ENCODE measurements at places on chromosomes 3 and 15.

- no peak for DNase-seq
Observed at GRCh38 chr3:161342629-161343028, 28.7 kb downstream of the SPTSSB start.

- DNase-seq = no peak
Observed at GRCh38 chr15:43789409-43789808, 2.7 kb upstream of the SERF2 start.

DNA sequence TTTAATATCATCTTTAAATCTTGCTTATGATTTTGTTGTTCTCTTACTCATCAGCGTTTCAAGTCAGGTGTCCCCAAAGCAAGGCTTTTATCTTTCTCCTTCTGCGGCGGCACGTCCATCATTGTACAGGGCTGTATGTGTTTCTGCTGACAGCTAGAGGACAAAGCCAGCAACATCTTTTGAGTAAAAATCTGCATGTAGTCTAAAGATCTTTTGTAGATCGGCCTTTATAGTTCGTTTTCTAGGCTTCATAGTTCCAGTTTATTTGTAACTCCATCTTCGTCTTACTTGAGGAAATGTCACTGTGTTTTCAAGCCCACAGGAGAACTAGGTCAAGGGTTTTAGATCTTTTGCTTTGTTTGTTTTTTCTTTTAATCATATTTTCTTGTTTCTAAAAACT, 211.4 kb upstream of the TOPAZ1 start:
- no peak for DNase-seq

DNA sequence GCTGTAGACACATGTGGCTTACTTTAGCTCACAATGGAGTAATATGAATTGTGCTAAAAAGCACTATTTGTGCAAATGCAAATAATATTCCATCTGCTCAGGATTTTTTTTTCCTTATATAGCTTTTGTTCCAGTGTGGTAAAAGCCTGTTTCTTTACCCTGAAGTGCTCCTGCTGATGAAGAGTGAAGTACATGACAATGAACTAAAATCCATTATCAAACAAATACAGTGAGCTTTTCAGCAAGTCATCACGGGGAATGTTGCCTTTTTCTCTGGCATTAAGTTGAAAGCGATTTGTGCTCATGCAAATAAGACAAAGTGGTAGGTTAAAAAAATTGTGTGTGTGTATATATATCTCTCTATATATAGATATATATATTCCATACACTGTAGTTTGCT, 28.6 kb upstream of the CCDC39 start:
- DNase-seq = no peak

DNA sequence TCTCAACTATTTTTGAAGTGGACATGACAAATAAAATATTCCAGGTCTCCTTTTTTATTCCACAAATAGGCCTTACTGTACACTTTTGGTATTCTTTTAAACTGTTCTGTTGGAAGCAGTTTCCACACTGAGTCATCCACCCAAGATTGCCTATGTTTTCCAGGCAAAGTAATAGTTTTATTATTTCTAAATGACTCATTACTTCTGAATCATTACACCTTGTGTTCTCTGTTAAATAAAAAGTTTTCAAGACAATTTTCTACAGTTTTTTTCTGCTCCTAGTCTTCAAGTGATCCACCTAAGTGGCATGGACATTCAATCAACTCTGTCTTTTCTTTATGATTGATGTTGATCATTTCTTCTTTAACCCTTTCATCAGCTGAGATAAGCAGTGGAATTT, 26.5 kb downstream of the PPP2R3A start:
- DNase-seq = peak; percentile 96

DNA sequence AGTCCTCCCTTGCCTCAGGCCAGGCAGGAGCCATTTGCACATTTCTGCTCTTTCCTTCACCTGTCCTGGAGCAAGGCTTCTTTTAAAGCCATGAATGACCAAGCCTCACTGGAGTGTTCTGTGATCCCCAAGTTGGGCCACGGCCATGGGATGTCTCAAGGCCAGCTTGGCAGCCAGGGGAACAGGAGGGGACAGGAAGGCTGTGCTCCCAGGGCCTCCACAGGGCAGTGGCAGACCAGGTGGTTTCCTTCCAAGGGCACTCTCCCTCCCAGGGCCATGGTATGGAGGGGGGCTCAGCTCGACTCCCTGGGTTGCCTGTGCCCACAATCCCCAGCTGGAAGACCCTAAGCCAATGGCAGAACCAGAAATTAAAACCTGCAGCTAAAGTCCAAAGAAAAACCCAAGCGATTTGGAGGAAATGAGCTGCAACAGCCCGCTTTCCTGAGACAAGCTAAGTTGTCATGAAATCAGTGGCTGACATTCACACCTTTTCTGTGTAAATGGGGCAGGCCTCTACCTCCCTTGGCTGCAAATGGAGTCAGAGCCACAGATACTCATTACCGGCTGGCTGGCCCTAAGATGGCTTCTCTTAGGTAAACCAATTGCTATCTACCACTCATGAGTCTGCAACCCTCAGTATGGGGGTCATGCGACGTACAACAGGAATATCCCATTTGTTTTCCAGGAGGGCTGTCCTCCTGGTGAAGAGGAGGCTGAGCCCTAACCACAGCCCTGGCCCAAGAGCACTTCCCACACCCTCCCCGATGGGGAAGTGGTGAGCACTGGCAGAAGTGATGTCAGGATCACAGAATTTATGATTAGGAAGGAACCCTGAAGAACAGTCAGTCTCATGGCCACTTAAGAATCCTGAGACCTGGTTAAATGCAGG, 83.3 kb downstream of the SNRK start:
- no peak for DNase-seq

GRCh38 chr15:38149315-38149714, 103.3 kb upstream of the SPRED1 start:
- DNase-seq = no peak

DNA sequence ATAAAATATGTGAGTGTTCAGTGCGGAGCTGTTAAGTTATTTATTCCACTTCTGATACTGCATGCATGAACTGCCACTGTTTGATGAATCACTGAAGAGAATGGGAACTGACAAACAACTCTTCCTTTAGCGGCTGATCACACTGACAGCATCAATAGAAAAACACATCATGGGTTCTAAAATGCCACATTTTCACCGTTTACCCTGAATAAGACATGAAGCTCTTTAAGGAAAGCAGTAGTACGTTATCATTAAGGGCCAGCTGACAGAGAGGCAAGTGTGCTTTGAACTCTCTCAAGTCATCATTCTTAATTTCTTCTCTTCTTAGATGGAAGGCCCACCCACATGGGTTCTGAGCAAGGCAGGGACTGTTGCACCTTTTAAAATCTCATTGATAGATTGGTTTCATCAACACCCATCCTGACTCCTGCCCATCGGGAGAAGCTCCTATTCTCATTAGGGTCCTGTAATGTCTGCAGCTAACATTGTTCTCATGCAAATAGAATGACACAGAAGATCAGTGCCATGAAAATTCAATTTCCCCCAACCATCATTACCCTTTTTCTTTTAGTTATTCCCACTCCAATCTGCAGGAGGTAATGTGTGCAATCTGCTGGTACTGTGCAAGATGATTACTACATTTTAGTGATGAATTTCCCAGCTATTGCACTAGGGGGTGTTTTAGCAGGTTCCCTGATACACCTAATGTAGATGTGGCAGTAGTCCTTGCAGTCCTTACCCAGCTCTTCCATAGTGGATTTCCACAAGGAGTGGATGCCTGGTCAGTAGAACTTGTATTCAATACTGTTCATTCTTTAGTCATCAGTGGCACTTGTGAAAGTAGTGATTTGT, 119.1 kb downstream of the ROBO2 start:
- no peak for DNase-seq

- no peak for DNase-seq
Observed at GRCh38 chr3:127083778-127084397, 101.0 kb downstream of the PLXNA1 start.

DNA sequence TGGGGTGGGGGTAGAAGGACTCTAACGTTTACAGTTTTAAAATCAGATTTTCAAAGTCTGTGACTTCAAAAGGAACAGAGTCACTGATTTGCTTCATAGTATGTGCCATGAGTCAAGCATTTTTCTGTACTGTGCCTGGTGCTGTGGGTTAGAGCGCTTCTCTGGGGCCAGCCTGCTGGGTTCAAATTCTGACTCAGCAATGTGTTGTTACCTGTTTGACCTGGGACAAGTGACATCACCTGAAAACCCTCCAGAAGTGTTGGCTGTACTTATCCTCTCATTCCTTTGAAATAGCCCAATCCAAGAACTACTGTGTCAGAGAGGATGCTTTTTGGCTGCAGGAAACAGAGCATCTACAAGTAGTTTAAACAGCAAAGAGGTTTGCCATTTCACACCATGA, 101.7 kb downstream of the LSM3 start:
- DNase-seq = peak; percentile 66

All from renal cortical epithelial cell (primary cell).